Cardiac septum (tissue), 1 donor: ENCODE measurements at places on chromosomes 6 and 20. TPM values are rescaled to one million over a fixed set of nuclear protein-coding genes. Genes with fewer than 3 reads are reported as not detected.

Gene SLPI
- 1.3 TPM for total RNA-seq

Gene PERP
- total RNA-seq, result 59.3 TPM

Gene FOXF2
- 0.43 TPM for total RNA-seq

Gene SPATS1
- total RNA-seq, result not detected
